ENCODE measurements at places on chromosomes 12 and 14. TPM values are rescaled to one million over a fixed set of nuclear protein-coding genes. Genes with fewer than 3 reads are reported as not detected.
A peak's percentile ranks its signal among the peaks of the same experiment; 100 is the strongest.

GRCh38 chr12:102539651-102540553 is 59.5 kb upstream of the IGF1 start:
- DNase-seq, result peak; percentile 21

GRCh38 chr12:30847259-30847658 is 79.3 kb upstream of the TSPAN11 start:
- DNase-seq, result peak; percentile 83

GRCh38 chr12:129304529-129304928 is 451.3 kb downstream of the GLT1D1 start:
- no peak for DNase-seq

DNA sequence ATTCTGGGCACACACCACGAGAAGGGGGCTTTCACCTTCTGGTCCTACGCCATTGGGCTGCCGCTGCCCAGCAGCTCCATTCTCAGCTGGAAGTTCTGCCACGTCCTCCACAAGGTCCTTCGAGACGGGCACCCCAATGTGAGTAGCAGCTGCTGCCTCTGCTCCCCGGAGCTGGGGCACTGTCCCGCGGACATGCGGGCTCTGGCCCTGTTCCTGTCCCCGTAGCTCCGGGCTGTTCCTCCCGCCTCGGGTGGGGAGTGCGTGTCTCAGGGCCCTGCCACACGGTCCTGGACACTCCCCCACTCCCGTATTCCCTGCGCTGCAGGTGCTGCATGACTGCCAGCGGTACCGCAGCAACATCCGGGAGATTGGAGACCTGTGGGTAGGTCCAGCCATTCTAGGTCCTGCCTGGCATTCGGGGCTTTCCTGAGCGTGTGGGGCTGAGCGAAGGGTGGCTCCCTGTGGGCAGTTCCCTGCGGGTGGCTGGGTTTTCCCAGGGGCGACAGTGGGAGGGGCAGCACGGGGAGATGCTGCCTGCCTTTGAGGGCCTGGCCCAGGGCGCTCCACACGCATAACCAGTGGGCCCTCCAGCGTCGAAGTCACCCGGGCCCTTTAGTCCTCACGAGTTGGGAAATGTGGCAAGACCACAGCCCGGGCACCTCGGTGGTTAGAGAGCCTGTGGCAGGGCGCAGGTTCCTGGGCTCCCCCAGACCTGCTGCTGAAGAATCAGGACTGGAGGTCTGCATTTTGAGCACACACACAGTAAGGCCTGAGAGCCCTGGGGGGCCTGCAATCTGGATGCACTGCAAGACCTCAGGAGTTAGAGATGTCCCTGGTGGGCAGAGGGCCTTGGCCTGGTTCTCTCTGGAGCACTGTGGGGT is 13.5 kb downstream of the HIP1R start:
- no peak for DNase-seq

DNA sequence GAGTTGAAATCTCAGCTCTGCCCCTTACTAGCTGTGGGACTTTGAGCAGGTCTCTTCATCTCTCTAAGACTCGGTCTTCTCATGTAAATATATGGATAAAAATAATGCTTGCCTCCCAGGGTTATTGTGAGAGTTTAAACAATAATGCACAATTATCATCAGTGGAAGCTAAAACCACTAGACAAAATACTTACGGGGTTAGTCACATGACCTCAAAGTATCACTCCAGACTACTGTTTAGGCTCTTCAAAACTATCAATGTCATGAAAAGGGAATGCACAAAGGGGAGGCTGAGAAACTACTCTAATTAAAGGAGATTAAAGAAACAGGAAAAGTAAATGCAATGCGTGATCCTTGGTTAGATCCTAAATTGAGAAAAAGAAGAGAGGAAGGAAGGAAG is 24.5 kb upstream of the TSPAN11 start:
- no peak for DNase-seq

DNA sequence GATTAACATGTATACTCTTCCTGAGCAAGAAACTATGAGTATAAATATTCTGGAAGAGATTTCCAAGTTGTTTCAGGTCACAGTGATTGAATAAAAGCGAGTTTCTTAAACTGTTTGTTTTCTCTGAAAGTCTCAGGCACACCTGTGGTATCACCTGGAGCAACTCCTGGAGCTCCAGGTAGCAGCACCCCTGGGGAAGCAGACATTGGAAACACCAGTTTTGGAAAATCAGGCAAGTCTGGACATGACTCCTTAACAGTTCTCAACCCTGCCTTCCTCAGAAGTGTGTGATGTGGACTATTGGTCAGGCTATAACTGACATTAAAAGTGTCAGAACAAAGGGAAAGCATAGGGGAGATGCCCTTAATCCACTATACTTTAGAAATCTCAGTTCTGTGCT is 217.6 kb upstream of the CNTN1 start:
- DNase-seq, result no peak

DNA sequence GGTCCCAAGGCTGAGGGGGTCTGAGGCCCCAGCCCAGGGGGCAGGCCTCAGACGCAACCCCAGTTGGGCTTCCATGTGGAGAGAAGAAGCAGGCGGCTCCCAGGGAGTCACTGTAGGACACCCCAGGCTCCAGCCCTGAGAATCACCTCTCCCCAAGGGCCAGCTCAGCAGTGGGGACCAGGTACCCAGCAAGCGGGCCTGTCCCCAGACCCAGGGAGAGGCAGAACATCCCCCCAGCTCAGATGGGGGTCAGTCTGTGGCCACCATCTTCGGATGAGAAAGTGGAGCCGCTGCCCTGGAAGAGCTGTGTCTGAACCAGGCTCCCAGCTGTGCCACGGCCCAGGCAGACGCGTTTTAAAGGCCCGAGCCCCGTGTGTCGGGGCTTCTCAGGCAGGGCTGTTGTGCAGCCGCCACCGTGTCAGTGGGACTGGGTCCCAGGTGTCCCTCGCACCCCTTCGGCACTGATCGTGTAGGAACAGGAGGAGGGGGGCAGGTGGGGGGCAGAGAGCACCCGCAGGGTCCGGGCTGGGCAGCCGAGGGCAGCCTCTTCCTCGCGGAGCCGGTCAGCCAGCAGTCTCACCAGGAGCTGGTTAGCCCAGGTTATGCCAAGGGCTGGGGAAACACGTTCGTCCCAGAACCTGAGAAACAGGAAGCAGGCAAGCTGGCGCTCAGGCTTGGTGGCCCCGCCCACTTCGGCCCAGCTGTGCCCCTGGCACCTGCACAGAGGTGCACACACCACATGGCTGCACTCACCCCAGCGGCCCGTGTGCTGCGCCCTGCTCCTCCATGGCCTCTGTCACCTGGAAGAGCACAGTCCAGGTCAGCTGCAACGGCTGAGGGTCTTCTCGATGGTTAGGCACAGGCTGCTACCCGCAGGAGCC is 16.6 kb downstream of the XRCC3 start:
- no peak for DNase-seq

GRCh38 chr12:58592475-58593207 is 327.7 kb downstream of the LRIG3 start:
- DNase-seq, result no peak

DNA sequence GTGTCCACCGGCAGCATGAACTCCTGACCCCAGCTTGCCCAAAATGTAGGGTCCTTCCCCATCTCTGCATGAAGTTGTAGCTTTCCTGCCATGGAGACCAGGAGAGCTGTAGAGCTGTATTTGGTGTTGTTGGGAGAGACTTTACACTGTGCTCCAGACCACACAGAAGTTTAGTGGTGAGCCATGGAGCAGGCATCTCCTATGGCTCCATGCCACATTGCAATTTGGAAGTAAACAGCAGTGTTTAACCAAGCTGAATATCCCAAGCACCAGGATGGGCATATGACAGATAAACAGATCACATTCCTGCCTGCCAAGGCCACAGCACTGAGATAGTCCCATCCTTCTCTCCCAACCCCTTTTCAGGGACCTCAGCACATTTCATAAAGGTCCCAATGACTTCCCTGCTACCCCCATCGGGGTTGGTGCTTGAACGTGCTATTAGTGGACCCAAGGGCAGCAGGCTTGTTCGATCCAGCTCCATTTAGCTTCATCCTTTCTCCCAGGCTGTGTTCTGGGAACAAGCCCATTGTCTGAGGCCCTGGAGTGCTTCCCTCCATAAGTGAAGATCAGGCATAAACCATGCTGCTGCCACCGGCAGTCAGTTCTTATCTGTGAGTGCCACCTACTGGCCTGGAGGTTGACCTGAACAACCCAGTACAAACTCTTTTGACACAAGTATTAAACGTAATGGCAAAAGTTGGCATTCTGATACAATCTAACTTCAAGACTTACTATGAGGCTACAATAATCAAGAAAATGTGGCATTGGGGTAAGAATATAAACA is 172.3 kb upstream of the ATXN7L3B start:
- DNase-seq, result peak; percentile 27

DNA sequence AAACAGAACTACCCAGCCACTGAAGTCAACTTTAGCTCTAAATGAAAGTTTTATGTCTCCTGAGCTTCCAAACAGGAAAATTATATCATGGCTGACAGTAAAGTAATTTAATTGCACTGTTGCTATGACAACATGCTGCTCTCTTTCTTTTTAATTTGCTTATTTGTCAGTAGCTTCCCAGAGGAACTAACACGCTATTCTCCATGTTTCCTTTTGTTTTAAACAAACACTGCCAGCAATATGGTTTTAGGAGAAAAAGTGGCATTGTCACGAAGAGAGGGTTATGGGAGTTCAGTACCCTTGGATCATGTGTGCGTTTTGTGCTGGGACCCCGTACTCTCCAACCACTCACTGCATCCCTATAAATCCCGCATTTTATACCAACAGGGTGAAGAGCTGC is 1.9 kb downstream of the FOXN3 start:
- no peak for DNase-seq

DNA sequence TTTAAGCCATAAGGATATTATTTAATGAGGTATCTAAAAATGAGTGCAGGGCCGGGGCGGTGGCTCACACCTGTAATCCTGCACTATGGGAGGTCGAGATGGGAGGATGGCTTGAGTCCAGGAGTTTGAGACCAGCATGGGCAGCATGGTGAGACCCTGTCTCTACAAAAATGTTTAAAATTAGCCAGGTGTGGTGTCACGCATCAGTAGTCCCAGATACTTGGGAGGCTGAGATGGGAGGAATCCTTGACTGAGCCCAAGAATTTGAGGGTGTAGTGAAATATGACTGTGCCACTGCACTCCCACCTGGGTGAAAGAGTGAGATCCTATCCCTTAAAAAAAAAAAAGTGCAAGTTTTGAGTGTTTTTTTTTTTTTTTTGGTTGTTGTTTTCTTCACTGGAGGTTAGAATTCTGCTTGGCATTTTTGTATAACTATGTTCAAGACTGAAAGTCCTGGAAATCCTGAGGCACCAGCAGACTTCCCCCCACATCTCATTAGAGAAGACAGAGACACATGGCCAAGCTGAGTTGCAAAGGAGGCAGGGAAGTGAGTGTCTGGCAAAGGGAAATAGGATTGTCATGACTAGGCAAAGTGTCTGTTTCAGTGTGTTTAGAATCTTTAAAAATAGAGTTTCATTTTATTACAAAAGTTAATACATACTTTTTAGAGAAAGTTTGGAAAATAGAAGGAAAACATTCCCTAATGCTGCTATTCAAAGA is 53.5 kb upstream of the DUSP6 start:
- no peak for DNase-seq

DNA sequence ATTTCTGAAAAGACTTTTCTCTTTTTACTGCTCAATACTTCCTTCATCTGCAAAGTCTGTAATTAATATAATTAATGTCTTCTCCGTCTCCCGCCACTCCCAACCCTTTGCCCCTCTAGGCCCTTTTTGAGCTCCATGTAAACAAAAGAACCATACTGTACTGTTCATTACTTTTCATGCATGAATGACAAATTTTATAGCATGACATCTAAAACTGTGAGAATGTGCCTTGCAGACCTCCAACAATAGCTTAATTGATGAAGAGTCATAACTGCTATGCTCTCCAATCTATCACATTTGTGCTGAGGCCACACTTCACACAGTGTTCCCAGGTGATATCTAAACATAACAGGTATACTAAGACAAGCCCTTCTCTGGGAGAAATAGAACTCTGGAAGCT is 1122.7 kb upstream of the ATXN7L3B start:
- DNase-seq, result no peak

The CPSF2 gene
- total RNA-seq, result 116 TPM

The GRIN2B gene
- total RNA-seq, result 0.52 TPM

The PARP11 gene
- total RNA-seq, result 11.1 TPM

The ASB2 gene
- not detected for total RNA-seq

The FGF23 gene
- total RNA-seq, result 0.58 TPM

The OR4E1 gene
- not detected for total RNA-seq
